CD4-positive, alpha-beta memory T cell (primary cell): ENCODE measurements at places on chromosomes 3 and 15. TPM values are rescaled to one million over a fixed set of nuclear protein-coding genes. Genes with fewer than 3 reads are reported as not detected.

SLC41A3 gene
- 41.2 TPM for total RNA-seq

GRCh38 chr15:52112203-52112750, 298 bp downstream of the BCL2L10 start:
- peak; percentile 50 for DNase-seq

- no peak for DNase-seq
These were observed 55.2 kb downstream of the TMEM108 start for GRCh38 chr3:133093366-133093765.

DNA sequence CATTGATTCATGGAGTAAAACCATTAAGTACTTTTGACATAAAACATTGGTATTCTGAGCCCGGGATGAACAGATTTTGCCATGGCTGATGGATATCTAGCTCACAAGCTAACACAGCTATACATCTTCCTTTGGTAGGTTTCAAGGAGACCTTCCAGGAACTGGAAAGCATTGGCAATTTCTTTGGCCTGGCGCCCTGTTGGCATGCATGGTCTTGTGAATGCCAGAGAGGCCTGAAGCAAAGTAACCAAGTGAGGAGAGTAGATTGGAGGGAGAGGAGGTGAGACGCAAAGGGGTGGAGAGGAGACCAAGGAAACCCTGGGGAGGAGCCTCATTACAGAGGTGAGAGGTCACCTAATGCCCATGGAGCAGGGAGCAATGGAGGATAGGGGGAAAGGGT, 67.2 kb downstream of the SQOR start:
- no peak for DNase-seq

DNA sequence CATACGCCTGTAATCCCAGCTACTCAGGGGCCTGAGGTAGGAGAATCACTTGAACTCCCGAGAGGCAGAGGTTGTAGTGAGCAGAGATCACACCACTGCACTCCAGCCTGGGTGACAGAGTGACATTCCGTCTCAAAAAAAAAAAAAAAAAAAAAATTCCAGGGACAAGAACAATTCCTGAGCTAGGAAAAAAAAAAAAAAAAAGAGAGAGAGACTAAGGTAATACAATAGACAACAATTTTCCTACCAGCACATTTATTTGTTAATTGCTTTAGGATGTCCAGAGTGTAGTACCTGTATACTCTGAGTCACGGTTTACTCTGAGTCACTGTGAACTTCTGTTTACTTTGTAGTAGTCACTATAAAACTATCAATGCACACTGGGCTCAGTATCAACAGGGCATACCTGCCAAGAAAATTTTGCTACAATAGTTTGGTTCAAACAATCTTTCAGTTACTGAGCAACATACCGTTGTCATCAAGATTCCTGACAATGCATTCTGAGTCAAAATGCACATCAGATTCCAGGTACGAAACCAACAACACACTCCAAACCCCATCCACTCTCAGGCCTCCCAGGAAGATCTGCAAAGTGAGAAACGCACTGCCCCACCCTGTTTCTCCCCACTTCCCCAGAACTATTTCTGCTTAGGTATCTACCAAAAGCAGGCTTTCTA, 28.3 kb downstream of the IGF2BP2 start:
- no peak for DNase-seq

DNA sequence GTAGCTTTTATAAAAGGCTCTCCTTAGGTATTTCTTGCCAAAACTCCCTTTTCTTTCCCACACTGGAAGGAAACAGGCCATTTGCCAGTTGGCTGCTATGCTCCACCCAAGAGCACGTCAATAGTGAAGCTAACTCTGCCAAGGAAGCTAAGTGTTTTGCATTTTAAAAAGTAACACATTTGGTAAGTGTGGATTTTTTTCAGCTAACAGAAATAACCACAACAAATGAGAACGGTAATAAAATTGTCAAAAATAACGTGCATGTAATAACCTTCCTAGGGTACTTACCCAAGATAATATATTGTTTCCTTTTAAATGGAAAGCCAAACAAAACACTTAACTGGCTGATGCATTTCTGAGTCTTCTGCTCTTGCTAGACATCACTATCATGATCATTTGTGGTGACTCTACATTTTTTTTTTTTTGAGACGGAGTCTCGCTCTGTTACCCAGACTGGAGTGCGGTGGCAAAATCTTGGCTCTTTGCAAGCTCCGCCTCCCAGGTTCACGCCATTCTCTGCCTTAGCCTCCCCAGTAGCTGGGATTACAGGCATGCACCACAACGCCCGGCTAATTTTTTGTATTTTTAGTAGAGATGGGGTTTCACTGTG, 4.6 kb downstream of the DPP8 start:
- peak; percentile 9 for DNase-seq

TRIM42 gene
- total RNA-seq, result not detected

GASK1A gene
- not detected for total RNA-seq

DNA sequence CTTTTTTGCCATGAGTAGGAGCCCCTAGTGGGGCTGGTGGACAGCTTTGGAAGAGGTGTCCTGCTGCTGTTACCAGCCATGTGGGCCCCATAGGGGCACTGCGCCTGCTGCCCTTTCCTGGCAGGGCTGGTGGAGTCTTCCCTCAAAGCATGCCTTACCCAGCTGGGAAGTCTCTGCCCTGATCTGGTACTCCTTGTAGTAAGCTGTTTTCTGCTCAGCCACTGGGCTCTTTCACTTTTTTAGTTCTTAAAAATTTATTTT, 26.2 kb downstream of the HMCES start:
- DNase-seq, result no peak

C3orf18 gene
- 14.3 TPM for total RNA-seq

DNA sequence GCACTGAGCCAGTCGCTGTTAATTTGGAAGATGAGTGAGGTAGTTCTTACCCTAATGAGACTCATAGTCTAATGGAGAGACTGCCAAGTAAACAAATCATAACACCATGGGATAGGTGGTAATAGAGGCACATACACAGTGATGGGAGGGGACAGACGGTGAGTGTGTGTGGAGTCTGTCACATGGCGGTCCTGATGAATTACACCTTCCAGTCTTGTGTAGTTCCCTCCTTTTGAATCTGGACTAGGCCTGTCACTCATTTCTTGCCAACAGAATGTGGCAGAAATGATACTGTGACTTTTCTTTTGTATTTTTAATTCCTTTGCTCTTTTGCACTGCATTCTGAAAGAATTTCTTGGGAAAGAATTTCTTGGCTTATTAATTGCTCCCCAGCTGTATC, 78.1 kb downstream of the NR1D2 start:
- DNase-seq, result no peak
